NCI-H187 (cell line): ENCODE measurements at places on chromosomes 1 and 21.

DNA sequence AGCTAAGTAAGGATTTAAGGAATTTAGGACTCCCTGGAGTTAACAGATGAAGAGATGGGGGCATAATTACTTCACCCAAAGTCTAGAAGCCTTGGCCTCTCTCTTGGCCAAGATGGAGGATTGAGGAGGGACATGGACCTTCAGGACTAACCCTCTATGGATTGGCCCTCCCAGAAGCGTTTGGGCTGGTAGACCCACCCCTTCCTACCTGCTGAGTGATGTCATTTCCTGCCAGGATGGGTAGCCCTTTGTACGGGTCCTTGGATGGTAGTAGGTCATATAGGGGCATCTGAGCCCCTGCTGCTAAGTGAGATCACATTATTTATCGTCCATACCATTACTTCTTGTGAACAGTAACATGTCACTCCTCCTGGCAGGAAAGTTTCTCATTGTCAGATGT lies 17.7 kb downstream of the LURAP1 start:
- DNase-seq = no peak

- DNase-seq = no peak
These were observed 1563.7 kb downstream of the NCAM2 start for GRCh38 chr21:22561946-22562345.

DNA sequence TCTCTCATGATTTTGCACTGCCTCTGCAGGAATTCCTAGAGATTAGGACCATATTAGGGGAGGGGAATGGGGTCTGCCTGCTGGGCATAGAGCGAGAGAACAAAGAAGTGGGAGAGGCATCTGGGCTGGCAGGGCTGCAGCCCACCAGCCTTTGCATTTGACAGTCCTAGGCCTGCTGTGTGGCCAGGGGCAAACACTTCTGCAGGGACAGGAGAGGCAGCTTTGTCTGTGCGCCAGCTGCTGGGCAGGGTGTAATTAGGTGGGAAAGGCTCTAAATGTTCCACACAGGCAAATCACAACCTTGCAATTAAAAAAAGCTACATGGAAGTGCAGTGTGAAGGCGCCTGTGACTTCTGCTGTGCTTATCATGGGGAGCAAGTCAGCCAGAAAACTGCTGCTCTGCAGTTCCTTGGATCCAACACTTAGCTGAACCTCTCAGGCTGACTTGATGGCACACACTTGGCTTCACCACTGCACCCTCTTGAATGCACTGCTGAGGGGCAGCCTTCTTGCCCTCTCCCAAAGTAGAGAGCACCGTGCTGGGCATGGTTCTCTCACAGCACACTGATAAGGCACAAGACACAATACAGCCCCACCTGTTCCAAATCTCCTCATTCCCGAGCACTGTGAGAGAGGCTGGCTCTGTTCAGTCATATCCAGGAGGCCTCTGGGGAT lies 73.6 kb upstream of the TLR5 start:
- no peak for DNase-seq

- no peak for DNase-seq
These were observed 274.5 kb downstream of the TM2D1 start for GRCh38 chr1:61450454-61450853.

GRCh38 chr1:43853161-43853921 lies 80.3 kb upstream of the ARTN start:
- DNase-seq = no peak

DNA sequence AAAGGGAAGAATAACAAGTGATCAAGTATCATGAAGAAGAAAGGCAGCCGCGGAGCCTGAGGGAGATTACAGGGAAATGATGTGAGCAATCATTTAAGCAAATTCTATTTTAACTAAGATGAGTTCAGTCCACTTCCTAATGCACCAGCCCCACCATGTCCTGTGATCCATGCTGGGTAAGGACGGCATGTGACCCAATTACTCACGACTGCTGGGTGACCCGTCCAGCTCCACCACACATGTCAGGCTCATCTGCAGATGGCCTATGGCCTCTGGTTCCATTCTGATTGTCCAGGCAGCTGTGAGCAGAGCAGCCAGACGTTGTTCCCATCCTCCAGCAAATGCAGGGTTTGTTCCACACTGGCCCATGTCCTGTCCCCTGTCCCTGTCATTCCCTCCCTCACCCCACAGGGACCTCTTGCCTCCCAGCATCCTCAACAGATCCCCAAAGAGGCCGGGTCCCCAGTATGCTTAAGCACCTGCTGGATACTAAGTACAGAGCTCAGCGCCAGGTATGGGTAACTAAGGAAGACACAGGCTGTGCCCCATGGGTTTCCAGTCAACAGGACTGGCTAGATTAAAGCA lies 87.9 kb downstream of the MATN1 start:
- DNase-seq = no peak

DNA sequence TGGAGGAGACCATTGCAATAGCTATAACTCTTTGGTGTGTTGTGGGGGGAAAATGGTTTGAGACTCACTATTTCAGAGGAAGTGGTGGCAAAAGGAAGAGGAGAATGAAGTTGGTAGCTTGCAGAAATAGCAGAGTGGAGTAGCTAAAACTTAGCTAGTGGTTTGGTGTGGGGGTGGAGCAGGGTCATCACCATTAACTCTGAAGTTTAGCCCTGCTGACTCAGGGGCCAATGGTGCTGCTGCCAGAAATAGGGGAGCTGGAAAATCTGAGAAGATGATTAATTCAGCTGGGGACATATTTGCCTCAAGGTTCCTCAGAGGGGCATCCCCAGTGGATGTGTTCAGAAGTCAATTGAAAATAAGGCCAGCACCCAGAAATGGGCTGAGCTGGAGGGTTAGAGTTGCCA lies 65.4 kb downstream of the RUNX1 start:
- no peak for DNase-seq

DNA sequence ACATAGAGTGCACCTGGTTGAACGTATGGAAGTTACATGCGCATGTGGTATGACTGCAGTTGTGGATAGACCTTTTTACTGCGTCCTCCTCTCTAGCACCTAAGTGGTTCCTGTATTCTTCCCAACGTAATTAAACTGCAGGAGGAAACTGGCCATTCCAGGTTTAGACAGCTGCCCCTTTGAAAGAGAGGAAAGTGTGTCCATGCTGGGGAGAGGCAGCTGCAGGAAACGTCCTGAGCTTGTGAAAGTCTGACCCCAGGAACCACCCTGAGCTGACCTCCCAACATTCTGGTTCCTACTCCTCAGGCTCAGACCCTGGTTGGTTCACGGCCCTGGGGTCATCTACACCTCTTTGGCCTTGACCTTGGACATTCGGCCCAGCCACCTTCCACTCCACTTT lies 309.3 kb downstream of the DISC1 start:
- no peak for DNase-seq

- DNase-seq = no peak
These were observed 36.7 kb upstream of the PLXNA2 start for GRCh38 chr1:208280681-208281450.

DNA sequence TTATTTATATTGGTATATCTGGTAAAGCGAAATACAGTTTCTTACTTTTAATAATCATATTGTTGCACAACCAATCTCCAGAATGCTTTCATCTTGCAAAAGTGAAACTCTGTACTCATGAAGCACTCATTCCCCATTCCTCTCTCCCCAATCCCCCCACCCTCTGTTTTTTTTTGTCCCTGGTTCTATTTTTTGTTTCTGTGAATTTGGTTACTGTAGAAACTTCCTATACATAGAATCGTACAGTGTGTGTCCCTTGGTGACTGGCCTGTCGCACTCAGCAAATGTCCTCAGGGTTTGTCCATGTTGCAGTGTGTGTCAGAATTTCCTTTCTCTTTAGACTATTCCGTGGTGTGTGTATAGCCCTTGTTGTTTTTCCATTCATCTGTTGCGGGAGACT lies 7.9 kb upstream of the NLRP3 start:
- DNase-seq = no peak

DNA sequence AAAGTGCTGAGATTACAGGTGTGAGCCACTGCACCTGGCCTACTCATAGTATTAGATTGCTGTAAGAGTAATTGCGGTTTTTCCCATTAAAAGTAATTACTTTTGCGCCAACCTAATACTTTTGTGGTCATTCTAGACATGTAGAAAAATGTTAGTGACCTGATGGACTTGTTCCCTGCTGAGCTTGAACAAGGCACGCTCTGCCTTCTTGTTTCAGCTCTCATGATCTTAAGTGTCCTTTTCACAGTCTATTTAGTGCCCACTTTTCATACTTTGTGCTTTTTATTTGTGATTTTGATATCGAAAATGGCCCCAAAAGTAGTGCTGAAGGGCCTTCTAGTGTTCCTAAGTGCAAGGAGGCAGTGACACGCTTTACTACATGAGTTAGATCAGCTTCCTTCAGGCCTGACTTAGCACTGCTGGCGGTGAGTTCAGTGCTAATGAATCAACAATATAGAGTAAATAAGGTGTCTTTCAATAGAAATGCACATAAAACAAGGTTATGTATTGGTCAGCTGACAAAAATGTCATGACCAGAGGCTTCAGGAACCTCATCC lies 5.6 kb upstream of the RD3 start:
- DNase-seq = peak; percentile 50

GRCh38 chr1:82722608-82723007 lies 921.9 kb downstream of the ADGRL2 start:
- DNase-seq = no peak

- DNase-seq = no peak
These were observed 1.4 kb upstream of the EPHB2 start for GRCh38 chr1:22709227-22709626.

GRCh38 chr21:44492567-44493385 lies 37.5 kb downstream of the LRRC3 start:
- DNase-seq = no peak

GRCh38 chr1:162389021-162389818 lies 7.7 kb downstream of the C1orf226 start:
- DNase-seq = no peak

- no peak for DNase-seq
These were observed 111.8 kb upstream of the KIAA1614 start for GRCh38 chr1:180800945-180801344.

GRCh38 chr21:25283720-25284119 lies 323.6 kb downstream of the MRPL39 start:
- no peak for DNase-seq

DNA sequence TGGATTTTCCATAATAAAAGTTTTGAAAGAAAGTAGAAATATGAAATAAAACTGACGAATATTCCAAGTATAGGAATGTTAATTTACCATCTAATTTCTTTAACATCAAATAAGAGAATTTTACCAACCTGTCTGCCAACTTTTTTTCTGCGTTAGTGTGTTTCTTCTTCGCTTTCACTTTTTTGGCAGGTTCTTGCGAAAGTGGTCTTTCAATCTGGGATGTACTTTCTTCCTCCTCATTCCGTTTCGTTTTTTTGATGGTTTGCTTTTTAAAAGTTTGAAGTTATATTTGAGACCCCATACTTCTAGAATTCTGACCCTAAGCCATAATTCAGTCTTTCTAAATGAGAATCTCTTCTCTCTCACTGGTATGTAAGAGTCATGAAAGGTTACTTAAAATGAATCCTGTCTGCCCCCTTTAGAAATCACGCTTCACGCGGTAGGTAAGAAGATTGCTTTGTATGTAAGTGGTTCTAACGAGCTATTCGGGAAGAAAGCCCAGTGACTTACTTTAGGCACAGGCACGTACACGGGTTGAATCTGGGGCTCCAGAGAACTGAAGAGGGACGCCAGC lies 580 bp downstream of the RBM34 start:
- no peak for DNase-seq

DNA sequence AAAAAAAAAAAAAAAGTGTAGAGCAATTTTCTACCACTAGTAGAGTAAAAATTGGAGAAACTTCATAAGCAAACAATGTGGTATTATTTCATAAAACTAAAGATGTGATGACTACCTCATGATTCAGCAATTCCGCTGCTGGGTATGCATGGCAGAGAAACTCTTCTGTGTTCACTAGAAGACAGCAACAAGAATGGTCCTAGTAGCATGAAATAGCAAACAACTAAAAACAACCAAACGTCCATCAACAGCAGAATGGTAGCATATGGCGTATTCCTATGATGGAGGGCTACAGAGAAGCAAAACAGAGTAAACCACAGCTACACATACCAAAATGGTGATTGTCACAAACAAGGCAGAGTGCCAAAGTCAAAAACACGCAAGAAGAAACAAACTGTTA lies 18.9 kb downstream of the HTR1D start:
- DNase-seq = no peak

DNA sequence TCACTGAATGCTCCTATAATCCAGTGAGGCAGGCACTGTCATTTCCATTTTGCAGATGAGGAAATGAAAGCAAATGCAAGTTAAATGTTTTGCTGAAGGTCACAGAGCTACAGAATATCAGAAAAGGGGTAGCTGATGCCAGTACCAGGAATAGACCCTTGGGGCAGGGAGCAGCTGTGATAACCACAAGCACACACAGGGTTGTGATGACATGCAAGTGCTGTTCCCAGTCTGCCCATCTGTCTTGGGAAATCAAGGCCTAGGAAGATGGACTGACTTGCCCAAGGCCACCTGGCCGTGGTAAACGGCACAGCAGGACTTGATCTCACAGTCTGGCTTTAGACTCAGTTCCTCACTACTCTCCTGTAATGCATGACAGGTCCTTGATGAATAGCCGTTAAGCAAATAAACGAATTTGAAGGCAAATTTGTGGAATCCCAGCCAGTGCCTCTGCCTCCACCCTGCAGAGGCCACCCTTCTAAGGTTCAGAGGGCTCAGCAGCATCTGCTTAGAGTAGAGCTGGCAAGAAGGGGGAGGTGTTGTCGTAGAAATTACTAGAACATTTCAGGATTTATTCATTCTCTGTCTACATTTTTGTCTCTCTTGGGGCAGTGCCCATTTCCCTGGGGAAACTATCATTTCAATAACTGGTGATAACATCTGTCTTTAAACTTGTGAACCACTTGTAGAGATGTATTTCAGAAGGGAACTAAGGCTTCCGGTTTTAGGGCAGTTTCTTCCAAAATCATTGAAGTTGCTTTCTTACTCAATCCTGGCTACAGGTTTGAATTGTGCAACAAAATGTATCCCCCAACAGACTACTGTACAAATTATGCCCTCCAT lies 53.2 kb upstream of the MRPS6 start:
- no peak for DNase-seq

DNA sequence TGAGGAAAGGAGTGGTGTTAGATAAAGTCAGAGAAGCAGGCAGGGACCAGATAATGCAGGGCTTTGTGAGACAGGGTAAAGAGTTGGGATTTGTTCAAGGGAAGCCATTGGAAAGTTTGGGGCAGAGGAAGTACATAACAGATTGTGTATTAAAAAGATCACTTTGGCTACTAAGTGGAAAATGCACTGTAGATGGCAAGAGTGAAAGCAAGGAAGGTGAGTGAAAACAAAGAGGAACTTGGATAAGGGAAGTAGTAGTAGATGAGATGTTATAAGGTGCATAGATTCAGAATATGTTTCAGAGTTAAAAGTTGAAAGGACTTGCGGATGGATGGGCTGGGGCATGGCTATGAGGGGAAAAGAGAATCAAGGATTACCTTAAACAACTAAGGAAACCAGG lies 17.4 kb downstream of the MRPL39 start:
- no peak for DNase-seq

GRCh38 chr1:47838562-47839432 lies 158.4 kb downstream of the TRABD2B start:
- no peak for DNase-seq
